H9 (cell line): ENCODE measurements at places on chromosomes 4 and X. TPM values are rescaled to one million over a fixed set of nuclear protein-coding genes. Genes with fewer than 3 reads are reported as not detected.

- no peaks in the 10 kb centered on the region for H3K36me3 ChIP-seq
- H3K27me3 ChIP-seq = no peaks in the 10 kb centered on the region
These were observed 10.7 kb upstream of the YIPF7 start for GRCh38 chr4:44661940-44662622.

The CCDC120 gene
- total RNA-seq = 14.5 and 15.7 TPM in 2 replicates

DNA sequence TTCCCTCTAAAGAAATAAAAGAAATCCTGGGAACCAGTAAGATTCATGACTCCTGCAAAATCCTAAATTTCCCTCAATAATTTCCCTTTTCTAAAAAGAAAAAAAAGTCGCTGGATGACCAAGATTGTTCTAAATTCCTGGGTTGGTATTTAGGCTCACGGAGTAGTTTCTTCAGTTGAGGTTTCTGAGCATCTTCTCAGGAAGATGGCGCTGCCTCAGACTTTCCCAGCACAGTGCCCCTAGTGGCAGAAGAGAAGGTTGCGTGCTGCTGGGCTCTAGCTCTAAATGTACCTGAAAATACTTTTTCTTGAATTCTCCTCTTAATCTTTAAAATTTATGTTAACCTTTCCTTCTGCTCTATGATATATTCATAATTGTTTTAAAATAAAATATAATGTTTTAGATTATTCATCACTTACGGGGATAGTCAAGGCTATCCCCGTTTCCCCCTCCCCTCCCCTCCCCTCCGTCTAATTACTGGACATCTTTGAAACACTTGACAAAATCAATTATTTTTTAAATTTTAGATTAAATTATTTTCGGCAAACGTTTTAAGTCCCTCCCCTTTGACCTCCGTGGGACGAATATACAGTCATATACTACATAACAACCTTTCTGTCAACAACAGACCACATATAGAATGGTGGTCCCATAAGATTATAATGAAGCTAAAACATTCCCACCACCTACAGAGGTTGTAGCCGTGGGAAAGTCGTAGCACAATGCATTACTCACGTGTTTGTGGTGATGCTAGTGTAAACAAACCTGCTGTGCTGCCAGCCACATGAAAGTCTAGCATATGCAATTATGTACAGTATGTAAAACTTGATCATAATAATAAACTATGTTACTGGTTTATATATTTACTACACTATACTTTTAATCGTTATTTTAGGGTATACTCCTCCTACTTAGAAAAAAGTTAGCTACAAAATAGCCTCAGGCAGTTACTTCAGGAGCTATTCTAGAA lies 41.0 kb upstream of the GATB start:
- peak; percentile 59 for DNase-seq
- H3K4me3 ChIP-seq = no peak overlapping the region
- H3K4me1 ChIP-seq = peaks cover 11% of the 10 kb centered on the region; the same call in 1 of the 2 replicates
- H3K36me3 ChIP-seq = no peaks in the 10 kb centered on the region

GRCh38 chr4:98935633-98936032 lies 6.7 kb upstream of the EIF4E start:
- H3K4me1 ChIP-seq = peaks cover 2% of the 10 kb centered on the region; the same call in 1 of the 2 replicates
- no peaks in the 10 kb centered on the region for H3K27me3 ChIP-seq
- no peak overlapping the region for H3K4me3 ChIP-seq
- H3K27ac ChIP-seq = no peak overlapping the region
- peaks cover 17% of the 10 kb centered on the region for H3K36me3 ChIP-seq

The EGF gene
- 1.1 and 1.5 TPM in 2 replicates for total RNA-seq

- no peak overlapping the region for H3K27ac ChIP-seq
- H3K27me3 ChIP-seq = no peaks in the 10 kb centered on the region
- no peak for DNase-seq
- no peaks in the 10 kb centered on the region for H3K4me1 ChIP-seq
- H3K4me3 ChIP-seq = no peak overlapping the region
These were observed 2.9 kb downstream of the S100P start for GRCh38 chr4:6696611-6697010.

GRCh38 chr4:4613641-4614286 lies 71.9 kb upstream of the STX18 start:
- H3K27ac ChIP-seq = no peak overlapping the region
- H3K36me3 ChIP-seq = peaks cover 3% of the 10 kb centered on the region
- H3K4me3 ChIP-seq = no peak overlapping the region; the same call in 2 of the 3 replicates
- no peaks in the 10 kb centered on the region for H3K27me3 ChIP-seq
- H3K4me1 ChIP-seq = no peaks in the 10 kb centered on the region
